ENCODE measurements at places on chromosomes 3 and 15.

DNA sequence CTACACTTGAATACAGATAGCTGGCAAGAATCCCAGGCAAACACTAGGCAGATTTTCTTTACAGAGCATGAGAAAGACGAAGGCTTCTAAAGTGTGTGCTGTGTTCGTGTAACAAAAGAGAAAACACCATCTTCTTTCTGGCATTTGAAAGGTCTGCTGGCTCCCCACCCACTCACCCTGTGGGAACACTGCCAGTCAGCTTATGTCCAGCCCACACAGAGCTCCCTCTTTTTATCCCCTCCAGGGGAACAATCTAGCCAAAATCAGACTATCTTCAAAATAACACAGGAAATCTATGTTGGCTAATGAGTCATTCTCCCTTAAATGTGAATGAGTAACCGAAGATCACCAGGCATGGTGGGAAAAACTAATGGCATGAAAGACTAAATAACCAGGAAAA lies 45.6 kb upstream of the PAQR5 start:
- no peak for DNase-seq

- DNase-seq, result no peak
Observed at GRCh38 chr3:184811034-184811433, 932 bp upstream of the VPS8 start.

DNA sequence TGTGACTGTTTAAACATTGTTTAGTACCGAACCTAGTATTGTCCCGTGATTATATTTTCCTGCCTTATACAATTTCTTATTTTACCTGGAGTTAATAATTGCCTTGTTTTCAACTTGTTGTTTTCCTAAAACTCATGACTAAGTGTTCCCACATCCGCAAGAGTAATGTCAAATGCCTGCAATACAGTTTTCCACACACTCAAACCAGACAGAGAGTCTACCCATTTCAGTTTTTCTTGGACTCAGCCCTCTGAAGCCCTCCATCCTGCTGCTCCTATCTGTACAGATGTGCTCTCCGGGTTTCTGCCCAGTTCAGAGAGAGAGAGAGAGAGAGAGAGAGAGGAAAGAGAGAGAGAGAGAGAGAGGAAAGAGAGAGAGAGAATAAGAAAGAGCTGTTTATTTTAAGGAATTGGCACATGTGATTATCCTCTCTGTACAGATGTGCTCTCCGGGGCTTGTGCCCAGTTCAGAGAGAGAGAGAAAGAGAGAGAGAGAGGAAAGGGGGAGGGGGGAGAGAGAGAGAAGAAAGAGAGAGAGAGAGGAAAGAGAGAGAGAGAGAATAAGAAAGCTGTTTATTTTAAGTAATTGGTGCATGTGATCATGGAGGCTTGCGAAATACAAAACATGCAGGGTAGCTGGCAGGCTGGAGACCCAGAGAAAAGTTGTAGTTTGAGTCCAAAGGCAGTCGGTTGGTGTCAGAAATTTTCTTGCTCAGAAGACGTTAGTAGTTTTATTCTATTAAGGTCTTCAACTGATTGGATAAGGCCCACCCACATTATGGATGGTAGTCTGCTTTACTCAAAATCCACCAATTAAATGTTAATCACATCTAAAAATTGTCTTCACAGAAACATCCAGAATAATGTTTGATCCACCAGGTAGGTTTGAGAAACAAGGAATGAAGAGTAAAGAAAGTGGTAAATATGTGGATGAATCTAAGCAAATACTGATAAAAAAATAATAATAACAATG lies 104.1 kb upstream of the GOLGA8J start:
- DNase-seq, result no peak

- no peak for DNase-seq
Observed at GRCh38 chr3:47223755-47224154, 58.8 kb downstream of the KIF9 start.

- DNase-seq, result no peak
Observed at GRCh38 chr15:83284559-83285283, at the start of gene BNC1. BNC1 (minus strand) TSS chr15:83284664; CDS start chr15:83284628, 36 bp downstream.

GRCh38 chr3:126485956-126486355 lies 10.3 kb upstream of the ZXDC start:
- no peak for DNase-seq

- no peak for DNase-seq
Observed at GRCh38 chr3:166362698-166363097, 525.5 kb upstream of the BCHE start.

DNA sequence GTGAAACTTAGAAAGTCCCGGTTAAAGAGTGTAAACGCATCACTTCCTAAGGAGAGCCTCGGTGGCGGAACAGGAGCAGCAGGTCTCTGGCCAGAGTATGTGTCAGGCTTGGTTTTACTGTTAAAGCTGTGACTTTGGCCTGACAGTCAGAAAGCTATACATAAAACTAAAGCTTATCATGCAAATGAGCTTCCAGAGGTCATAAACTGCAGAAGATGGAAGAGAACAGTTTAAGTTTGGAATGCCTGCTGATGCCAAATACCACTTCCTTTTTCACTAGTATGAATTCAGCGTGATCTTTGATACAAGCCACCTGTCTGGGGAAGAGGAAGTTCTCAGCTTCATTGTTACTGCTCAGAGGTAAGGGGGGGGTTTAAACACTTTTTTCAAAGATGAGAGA lies 125.1 kb upstream of the CTDSPL start:
- no peak for DNase-seq

DNA sequence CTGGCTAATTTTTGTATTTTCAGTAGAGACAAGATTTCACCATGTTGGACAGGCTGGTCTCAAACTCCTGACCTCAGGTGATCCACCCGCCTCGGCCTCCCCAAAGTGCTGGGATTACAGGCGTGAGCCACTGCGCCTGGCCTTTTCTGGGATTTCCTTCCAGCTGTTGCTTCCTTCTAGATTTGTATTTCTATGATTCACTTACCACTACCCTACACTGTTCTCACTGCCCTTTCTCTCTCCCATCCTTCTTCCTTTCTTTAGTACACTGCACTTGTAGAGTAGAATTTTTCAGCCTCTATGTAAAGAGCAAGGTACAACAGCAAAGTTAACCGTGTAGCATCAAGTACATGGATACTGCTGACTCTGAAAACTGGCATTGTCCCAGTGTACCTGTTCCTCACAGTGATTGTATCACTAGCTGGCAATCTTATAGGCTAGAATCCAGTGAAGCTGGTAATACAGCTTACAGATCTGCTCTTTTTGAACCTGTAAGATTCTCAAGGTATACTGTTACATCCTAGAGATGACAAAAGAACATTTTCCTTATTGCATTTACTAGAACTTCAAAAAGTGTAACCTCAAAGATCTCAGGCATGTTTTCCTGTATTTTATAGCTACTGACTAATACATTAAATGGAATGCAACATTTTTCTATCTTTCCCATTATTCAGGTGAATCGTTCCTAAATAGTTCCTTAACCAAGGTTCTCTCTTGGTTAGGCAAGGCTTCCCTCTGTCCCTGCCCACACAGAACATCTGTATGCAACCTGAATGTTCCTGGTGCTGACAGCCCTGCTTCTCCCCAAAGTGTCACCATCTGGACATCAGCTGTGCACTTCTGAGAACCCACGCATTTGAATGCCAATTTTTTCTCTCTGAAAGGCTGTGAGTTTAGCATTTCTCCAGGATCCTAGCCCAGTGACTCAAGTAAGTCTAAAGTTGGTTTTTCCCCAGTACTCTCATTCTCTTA lies 74.1 kb upstream of the RAP2B start:
- DNase-seq, result no peak

DNA sequence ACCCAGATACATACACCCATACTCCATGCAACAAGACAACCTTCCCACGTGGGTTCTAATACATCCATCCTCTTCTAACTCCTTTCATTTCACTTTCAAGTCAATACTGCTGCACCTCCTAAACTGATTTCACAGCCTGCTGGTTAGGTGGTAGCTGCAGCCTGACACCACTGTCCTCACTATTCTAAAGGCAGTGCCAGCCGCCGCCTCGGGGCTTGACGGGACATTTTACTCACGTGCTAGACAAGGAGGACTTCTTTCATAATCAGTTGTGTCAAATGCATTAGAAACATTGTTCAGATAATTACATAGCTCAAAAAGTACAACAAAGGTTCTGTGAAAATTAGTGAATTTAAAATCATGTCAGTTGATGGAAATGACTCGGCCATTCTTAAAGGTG lies 6.3 kb downstream of the UROC1 start:
- no peak for DNase-seq

DNA sequence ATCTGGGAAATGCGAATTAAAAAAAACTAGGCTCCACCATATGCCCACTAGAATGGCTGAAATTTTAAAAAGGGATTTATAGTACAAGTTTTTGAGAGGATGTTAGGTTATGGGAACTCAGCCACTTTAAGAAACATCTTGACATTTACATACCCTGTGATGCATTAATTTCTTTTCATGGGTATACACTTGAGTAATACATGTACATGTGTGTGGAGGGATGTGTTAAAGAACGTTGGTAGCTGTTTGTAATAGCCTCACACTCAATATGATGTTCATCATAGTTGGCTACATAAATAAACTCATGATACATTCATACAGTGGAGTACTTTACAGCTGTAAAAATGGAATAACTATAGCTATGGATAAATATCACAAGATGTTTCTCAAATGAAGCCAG lies 40.9 kb downstream of the MEF2A start:
- no peak for DNase-seq

GRCh38 chr15:27934782-27935181 lies 164.3 kb downstream of the OCA2 start:
- DNase-seq, result no peak

- no peak for DNase-seq
Observed at GRCh38 chr3:58989163-58989562, 60.7 kb downstream of the CFAP20DC start.

DNA sequence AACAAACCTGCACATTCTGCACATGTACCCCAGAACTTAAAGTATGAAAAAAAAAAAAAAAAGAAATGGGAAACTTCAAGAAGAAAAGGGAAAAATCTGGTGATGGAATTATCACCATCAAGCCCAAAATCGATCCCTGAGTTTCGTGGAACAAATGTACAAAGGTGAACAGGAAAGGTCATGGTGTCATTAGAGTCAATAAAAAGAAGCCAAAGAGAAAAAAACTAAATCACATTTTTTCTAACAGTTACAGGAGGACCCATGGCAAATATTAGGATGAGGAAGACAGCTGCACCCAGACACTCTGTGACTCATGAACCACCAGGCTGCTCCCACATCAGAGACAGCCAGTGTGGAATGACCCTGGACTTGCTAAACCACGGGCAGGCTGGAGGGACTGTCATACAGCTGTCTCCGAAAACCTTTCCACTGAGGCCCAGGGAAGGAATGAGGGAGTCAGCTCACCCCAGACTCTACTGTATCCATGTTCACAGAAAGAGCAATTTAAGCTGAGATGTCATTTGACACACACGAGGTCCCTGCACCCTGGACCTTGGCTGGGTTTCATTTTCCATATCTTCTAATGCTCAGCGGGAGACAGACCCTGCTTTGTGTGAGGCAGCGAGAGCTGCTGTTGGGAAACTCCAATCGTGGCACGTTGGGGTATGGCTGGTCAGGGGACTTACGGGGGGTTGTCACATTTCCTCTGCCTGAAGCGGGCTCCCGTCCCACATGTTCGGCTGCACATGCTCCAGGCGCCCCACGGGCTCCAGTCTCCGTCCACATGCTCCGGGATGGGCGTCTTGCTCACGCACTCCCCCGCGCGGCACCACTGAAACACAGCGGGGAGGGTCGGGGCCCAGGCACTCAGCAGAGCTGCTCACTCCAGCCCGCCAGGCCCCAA lies 210.2 kb downstream of the ADAMTS17 start:
- peak; percentile 25 for DNase-seq

GRCh38 chr3:31620656-31621055 lies 87.9 kb downstream of the STT3B start:
- DNase-seq, result no peak

DNA sequence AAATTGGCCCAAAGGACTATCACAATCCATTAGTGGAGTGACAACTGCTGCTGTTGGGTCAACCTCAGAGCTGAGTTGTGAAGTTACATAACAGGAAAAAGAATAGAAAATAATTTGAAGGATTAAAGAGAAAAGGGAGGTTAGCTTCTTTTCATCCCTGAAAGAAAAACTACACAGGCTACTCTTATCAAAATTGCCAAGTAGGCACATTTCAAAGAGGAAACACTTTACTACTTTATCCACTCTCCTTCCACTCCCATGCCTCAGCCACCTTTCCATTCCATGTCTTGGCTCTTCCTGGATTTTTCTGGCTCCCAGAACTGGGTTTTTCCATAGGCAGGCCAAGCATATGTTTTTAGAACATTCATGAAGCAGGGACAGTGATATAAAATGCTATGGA lies 384.0 kb upstream of the RORA start:
- DNase-seq, result no peak

DNA sequence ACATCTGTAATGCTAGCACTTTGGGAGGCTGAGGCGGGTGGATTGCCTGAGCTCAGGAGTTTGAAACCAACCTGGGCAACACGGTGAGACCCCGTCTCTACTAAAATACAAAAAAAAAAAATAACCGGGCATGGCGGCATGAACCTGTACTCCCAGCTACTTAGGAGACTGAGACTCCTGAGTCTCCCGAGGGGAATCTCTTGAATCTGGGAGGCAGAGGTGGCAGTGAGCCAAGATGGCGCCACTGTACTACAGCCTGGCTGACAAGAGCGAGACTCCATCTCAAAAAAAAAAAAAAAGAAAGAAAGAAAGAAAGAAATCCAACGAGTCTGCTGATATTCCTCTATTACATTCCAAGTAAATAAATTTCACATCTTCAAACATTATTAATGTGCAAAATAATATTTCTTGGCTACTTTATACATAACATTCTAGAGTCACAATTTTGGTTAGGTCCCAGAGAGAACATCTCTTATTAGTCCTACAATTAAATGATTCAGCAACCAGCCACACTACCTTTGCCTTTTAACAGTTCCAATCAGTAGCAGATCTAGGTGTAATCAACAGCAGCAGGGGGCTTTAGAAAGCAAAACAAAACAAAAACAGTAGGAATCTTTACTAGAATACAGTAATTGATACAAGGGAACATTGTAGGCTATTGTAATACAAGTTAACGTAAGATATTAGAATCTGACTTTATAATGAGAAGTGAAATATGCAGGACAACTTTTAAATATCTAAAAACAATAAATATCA lies 195.8 kb downstream of the TBC1D5 start:
- DNase-seq, result no peak

DNA sequence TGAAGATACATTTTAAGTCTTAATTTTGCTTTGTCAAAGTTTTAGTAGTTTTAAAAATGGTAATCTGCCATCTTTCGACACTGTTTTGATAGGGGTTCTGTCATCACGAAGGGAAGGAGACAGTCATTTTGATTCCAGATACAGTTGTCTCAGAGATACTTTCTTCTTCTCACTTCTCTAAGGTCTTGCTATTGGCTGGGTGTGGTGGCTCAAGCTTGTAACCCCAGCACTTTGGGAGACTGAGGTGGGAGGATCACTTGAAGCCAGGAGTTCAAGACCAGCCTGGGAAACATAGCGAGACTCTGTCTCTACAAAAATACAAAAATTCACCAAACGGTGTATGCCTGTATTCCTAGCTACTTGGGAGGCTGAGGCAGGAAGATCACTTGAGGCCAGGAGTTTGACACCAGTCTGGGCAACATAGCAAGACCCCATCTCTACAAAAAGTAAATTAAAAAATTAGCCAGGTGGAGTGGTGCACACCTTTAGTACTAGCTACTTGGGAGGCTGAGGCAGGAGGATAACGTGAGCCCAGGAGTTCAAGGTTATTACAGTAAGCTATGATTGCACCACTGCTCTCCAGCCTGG lies 3.3 kb downstream of the RAB8B start:
- DNase-seq, result peak; percentile 30
